ENCODE measurements at places on chromosomes 3 and 15. TPM values are rescaled to one million over a fixed set of nuclear protein-coding genes. Genes with fewer than 3 reads are reported as not detected.

DNA sequence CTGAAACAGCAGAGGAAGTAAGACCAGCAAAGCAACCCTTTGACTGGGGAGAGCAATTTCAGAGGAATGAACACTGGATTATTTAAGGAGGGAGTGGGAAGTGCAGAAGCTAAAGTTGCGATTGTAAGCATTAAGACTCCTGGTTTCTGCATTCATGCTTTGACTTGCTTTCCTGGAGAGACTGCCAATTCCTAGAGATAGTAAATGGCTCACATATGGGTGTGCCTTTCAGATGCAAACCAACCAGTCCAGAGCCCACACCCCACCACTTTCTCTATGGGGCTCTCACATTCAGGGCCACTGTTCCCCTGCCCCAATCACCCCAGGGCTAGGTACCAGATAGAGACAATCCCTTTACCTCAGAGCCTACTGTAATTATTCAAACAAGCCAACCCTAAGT lies 200.9 kb upstream of the EIF1B start:
- H3K27me3 ChIP-seq, result no peaks in the 10 kb centered on the region
- no peak for DNase-seq
- H3K4me3 ChIP-seq, result no peak overlapping the region
- no peak overlapping the region for H3K27ac ChIP-seq

DNA sequence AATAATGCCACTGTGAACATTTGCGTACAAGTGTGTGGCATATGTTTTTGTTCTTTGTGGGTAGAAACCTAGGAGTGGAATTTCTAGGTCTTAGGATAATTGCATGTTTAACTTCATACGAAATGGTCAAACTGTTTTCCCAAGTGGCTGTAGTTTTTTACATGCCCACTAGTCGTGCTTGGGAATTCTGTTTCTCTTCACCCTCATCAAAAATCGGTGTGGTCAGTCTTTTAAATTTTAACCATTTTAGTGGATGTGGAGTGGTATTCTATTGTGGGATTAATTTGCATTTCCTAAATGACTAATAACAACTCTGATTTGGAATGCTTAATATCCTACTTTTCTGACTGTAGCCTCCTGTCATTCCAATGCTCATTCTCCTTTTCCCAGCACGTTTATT lies 27.6 kb downstream of the ZFAND6 start:
- no peak overlapping the region for H3K4me3 ChIP-seq
- H3K4me1 ChIP-seq, result no peaks in the 10 kb centered on the region
- H3K27me3 ChIP-seq, result no peaks in the 10 kb centered on the region
- H3K36me3 ChIP-seq, result no peaks in the 10 kb centered on the region

DNA sequence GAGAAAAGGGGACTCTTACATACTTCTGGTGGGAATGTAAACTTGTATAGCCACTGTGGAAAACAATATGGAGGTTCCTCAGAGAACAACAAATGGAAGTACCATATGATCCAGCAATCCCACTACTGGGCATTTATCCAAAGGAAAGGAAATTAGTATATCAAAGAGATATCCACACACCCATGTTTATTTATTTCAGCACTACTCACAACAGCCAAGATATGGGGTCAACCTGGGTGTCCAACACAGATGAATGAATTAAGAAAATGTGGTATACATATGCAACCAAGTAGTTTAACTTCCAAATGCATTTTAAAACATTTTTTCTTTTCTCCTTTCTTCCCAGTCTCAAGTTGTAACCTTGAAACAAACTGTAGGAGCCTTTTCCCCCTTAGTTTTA lies 54.3 kb downstream of the IMPG2 start:
- H3K4me3 ChIP-seq, result no peak overlapping the region
- no peaks in the 10 kb centered on the region for H3K4me1 ChIP-seq
- H3K36me3 ChIP-seq, result no peaks in the 10 kb centered on the region
- no peaks in the 10 kb centered on the region for H3K27me3 ChIP-seq
- H3K27ac ChIP-seq, result no peak overlapping the region

- no peak for DNase-seq
- no peak overlapping the region for H3K27ac ChIP-seq
- no peaks in the 10 kb centered on the region for H3K27me3 ChIP-seq
- no peak overlapping the region for H3K4me3 ChIP-seq
- H3K4me1 ChIP-seq, result no peaks in the 10 kb centered on the region
Measured at GRCh38 chr3:107767897-107768605, 245.3 kb downstream of the BBX start.

GRCh38 chr3:148464246-148464645 lies 233.5 kb upstream of the AGTR1 start:
- no peak overlapping the region for H3K4me3 ChIP-seq
- H3K36me3 ChIP-seq, result no peaks in the 10 kb centered on the region
- no peaks in the 10 kb centered on the region for H3K27me3 ChIP-seq
- no peak overlapping the region for H3K27ac ChIP-seq

- DNase-seq, result no peak
- no peaks in the 10 kb centered on the region for H3K27me3 ChIP-seq
- H3K4me3 ChIP-seq, result peak overlapping the region; percentile 51
- H3K4me1 ChIP-seq, result no peaks in the 10 kb centered on the region
- H3K27ac ChIP-seq, result peak overlapping the region; percentile 33
- H3K36me3 ChIP-seq, result no peaks in the 10 kb centered on the region
Measured at GRCh38 chr3:126213379-126214028, 33.1 kb upstream of the ALDH1L1 start.

DNA sequence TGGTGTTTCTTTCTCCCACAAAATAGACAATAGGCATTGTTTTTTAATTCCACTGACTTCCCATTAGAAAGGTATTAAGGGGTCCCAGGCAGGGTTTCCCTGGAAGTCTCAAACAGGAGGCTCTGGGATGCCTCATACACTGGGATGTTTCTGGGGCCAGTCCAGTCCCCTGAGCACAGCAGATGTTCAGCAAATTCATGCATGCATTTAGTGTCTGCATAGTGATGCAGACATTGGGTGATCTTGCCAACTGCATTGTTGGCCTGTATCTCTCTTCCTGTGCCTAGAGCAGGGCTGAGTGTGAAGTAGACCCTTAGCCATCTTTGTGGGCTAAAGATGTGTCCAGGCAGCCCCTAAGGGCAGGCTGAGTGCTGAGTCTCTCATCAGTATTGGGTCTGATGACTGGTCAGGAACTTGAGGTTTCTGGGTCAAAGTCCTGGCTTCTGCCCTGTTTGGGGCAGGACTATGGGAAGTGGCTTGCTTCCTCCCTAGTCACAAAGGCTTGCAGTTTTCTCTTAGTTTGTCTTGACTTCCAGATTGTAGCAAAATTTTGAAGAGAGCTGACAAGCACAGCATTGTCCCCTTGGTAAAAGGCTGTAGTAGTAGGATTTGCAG lies 56.5 kb downstream of the BSN start:
- no peaks in the 10 kb centered on the region for H3K27me3 ChIP-seq
- no peak overlapping the region for H3K27ac ChIP-seq
- H3K36me3 ChIP-seq, result no peaks in the 10 kb centered on the region

- DNase-seq, result no peak
- no peak overlapping the region for H3K27ac ChIP-seq
- H3K36me3 ChIP-seq, result peaks cover 33% of the 10 kb centered on the region
- H3K4me1 ChIP-seq, result no peaks in the 10 kb centered on the region
- no peaks in the 10 kb centered on the region for H3K27me3 ChIP-seq
Measured at GRCh38 chr3:53835257-53835656, 11.0 kb downstream of the CHDH start.

GRCh38 chr3:136979684-136980083 lies 21.9 kb downstream of the IL20RB start:
- no peaks in the 10 kb centered on the region for H3K4me1 ChIP-seq
- H3K27me3 ChIP-seq, result no peaks in the 10 kb centered on the region
- H3K36me3 ChIP-seq, result no peaks in the 10 kb centered on the region
- no peak overlapping the region for H3K4me3 ChIP-seq
- no peak for DNase-seq

DNA sequence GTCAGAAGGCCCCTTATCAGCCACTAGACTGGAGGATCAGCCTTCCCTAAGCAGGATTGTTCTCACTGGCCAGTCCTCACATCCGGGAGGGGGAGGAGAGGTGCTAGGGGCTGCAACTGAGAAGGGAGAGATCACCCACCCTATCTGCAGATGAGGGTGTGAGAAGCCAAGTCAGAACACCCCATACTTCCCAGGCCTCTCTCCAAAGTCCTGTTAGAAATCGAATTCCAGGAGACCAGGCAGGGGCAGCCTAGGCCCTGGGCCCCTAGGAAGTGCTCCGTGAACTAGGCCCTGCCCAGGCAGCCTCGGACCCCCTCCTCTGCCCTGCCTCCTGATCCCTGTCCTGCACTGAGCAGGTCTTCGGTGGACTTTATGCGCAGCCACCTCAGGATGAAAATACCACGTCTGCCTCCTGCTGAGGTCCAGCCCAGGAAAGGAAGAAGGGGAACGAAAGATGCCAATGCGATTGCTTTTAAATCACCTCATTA lies 933 bp downstream of the DZIP1L start:
- H3K27me3 ChIP-seq, result no peaks in the 10 kb centered on the region
- no peaks in the 10 kb centered on the region for H3K4me1 ChIP-seq
- H3K27ac ChIP-seq, result peak overlapping the region; percentile 11
- DNase-seq, result no peak
- H3K36me3 ChIP-seq, result no peaks in the 10 kb centered on the region

- H3K4me1 ChIP-seq, result no peaks in the 10 kb centered on the region
- H3K27ac ChIP-seq, result no peak overlapping the region
- H3K4me3 ChIP-seq, result no peak overlapping the region
- peak; percentile 59 for DNase-seq
Measured at GRCh38 chr15:64004587-64004986, 41.7 kb downstream of the DAPK2 start.

DNA sequence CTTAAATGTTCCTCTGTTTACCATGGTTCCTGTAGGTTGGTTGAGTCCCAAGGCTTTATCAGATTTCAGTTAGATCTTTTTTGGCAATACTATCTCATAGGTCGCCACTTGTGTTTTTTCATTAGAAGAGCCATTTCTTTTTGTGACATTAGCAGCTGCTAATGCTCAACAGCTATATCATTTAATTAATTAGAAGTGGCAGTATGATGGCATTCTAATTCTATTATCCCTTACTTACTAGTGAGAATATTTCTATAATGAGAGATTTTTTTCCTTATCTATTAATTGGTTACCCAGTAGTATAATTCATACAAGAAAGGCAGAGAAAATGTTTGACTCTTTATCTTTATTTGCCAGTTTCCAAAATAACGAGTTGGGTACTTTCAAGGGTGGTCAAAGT lies 25.2 kb downstream of the FRMD4B start:
- H3K4me1 ChIP-seq, result no peaks in the 10 kb centered on the region
- H3K27ac ChIP-seq, result no peak overlapping the region
- no peaks in the 10 kb centered on the region for H3K27me3 ChIP-seq
- no peak for DNase-seq

GRCh38 chr15:77897896-77898406 lies 179.6 kb downstream of the TBC1D2B start:
- DNase-seq, result no peak
- no peak overlapping the region for H3K27ac ChIP-seq
- H3K4me3 ChIP-seq, result no peak overlapping the region
- H3K27me3 ChIP-seq, result no peaks in the 10 kb centered on the region

- H3K4me3 ChIP-seq, result no peak overlapping the region
- H3K27ac ChIP-seq, result no peak overlapping the region
- H3K4me1 ChIP-seq, result no peaks in the 10 kb centered on the region
- H3K27me3 ChIP-seq, result no peaks in the 10 kb centered on the region
- no peaks in the 10 kb centered on the region for H3K36me3 ChIP-seq
- no peak for DNase-seq
Measured at GRCh38 chr15:67806536-67806935, 18.8 kb upstream of the SKOR1 start.

DNA sequence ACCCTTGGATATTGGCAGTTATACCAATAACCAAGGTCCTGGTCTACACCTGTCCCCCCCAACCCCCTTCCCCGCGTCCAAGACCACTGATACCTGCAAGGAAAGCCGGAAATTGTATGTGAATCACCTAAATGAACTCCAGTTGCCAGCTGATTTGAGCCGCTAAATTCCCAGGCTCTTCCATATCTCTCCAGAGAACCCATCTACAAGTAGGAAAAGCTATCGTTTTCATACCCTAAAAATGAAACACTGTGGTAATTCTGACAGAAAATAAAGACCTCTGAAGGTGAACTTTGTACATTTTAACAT lies 114.2 kb upstream of the ICE2 start:
- no peaks in the 10 kb centered on the region for H3K36me3 ChIP-seq
- H3K4me1 ChIP-seq, result no peaks in the 10 kb centered on the region
- DNase-seq, result no peak
- H3K27ac ChIP-seq, result peak overlapping the region; percentile 99
- H3K4me3 ChIP-seq, result peak overlapping the region; percentile 80

- no peaks in the 10 kb centered on the region for H3K4me1 ChIP-seq
- no peaks in the 10 kb centered on the region for H3K36me3 ChIP-seq
- no peak overlapping the region for H3K27ac ChIP-seq
- DNase-seq, result no peak
- no peaks in the 10 kb centered on the region for H3K27me3 ChIP-seq
Measured at GRCh38 chr3:37041546-37042195, 48.4 kb downstream of the MLH1 start.

DNA sequence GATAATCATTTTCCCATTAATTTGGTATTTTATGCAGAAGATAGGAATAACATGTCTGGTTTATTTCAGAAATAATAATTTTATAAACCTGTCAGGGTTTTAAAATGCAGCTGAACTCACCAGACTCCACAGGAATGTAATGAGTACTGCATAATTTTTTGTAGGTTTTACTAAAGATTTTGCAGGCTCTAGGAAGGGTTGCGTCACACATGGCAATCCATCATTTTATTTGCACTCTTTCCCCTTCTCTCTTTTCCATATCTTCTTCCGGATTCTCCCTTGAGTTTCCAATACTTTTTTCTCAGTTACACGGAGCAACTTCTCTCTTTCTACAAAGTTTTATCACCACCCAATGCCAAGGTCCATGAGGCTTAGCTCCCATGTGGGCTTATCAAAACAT lies 234.7 kb downstream of the NFKBIZ start:
- DNase-seq, result no peak
- no peaks in the 10 kb centered on the region for H3K36me3 ChIP-seq
- H3K4me1 ChIP-seq, result no peaks in the 10 kb centered on the region
- H3K4me3 ChIP-seq, result no peak overlapping the region
- H3K27me3 ChIP-seq, result no peaks in the 10 kb centered on the region

Gene LRRN1
- 0.51 TPM for total RNA-seq

Gene TMC3
- not detected for total RNA-seq

Gene LMAN1L
- not detected for total RNA-seq

Gene C3orf70
- 0.49 TPM for total RNA-seq

Gene COL8A1
- 0.73 TPM for total RNA-seq
